ENCODE measurements at places on chromosomes 13 and 19.

GRCh38 chr19:17235300-17235970 is 9.4 kb downstream of the OCEL1 start:
- peak; percentile 89 for DNase-seq

- DNase-seq = no peak
These were observed 65.9 kb downstream of the CHST8 start for GRCh38 chr19:33687481-33688170.

DNA sequence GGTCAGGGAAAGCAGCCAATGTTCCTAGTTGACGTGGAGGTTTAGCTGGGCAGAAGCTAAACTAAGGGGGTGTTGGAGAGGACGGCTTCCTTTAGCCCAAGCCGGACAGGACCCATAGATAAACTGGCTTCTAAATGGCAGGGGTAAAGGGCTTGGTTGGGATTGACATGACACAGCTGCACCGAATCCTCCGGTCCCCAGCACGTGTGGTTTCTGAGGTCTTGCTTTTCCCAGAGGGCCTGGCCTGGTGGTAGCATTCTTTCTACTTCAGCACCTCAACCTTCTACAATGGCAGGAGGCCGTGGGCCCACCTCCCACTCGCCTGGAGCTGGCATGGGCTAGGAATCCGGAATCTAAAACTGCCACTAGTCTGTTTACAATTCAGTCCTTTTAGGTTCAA is 163.0 kb downstream of the FGF9 start:
- DNase-seq = no peak

GRCh38 chr19:45498411-45499195 is at the start of gene PPM1N:
PPM1N (plus strand) TSS chr19:45498443; CDS start chr19:45498473, 30 bp downstream.
- DNase-seq = peak; percentile 79

DNA sequence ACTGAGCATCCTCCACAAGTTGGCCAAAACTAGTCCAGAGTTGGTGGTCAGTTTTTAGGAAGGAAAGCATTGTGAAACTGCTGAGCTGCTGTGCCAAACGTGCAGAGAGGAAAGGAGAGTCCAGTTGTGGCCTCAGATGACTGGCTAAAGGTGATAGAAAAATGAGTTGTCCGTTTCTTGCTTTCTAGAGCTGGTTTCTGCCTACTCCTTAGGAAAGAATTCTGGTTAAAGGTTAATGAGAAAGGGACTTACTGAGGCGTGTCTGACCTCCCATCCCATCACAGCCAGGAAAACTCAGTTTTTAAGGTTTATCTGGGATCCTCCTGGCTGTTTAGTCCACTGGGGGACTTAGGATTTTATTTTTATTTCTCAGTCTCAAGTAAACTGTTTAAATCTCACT is 1186.3 kb downstream of the UQCRFS1 start:
- peak; percentile 16 for DNase-seq

DNA sequence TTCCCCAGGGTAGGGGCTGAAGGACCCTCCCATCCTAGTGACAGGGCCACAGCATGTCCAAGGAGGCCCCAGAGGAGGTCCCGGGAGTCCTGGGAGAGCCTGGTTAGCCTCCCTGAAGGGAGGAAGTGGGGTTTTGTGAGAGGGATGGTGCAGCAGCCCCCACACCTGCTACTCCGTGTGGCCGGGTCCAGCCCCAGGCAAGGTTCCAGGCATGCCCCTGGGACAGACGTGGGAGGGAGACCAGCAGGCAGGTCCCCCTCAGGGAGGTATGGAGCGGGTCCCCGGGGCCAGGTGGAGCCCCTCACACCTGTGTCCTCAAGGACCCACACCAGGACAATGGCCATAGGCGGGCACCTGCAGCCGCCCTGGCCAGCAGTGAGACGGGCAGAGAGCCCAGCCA is 1.9 kb upstream of the F7 start:
- no peak for DNase-seq

Data from GM12865 (cell line).